Testis (tissue), 5 donors: ENCODE measurements at places on chromosomes 16 and 17. TPM values are rescaled to one million over a fixed set of nuclear protein-coding genes. Genes with fewer than 3 reads are reported as not detected.

DNA sequence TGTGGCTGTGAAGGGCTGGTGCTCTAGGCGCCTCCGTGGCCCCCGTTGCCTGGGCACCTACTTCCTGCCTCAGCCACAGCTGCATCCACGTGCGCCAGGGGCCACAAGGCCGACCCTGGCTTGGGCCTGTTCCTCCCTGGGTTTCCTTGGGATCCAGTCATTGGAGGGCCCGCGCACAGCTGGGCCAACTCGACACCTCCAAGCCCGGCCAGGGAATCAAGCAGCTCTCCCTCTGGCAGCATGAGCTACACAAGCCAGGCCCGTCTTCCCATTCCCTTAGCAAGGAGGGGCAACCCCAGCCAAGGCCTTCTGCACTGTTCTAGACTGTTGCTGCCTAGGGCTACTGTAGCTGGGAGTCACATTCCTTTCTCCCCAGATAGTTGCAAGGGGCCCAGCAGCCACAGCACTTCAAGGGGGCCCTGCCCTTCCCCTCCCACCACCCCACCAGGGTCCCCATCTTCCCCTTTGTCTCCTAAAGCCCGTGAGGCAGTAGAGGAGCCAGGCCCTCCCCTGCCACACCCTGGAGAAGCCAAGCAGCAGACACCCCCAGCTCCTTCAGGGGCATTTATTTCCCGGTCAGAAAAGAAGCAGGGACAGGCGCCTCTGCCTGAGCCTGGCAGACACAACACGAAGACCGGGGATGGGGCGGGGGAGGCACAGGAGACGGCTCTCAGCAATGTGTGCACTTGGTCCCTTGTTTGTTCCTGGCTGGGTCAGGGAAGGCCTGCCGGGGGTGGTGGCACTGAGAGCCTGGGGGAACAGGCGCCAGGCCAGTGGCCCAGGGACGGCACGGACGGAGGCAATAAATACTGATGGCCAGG lies 3.8 kb downstream of the ARHGDIA start:
- DNase-seq = peak; percentile 58

DNA sequence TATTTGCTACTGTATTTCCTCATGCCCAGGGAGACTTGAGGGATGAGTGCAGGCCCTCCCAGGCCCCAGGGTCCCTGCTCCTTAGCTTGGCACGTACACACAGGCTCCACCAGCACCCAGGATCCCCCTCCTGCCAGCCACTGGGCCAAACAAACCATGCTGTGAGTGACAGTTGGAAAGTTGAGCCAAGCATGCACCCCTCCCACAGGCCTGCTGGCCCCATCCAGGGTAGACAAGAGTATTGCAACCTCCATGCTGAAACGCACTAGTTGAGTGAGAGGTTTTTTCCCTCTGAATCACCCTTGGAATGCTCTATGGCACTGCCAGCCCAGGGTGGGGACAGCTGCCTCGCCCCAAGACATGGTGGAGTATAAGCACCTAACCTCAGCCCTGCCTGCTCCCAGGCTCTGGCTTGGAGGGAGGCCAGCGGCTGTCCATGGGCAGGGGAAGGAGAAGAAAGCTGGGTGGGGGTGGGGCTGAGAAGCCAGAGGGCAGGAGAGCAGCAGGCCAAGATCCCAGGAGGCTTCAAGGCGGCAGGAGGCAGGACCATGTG lies 49.6 kb downstream of the PITPNM3 start:
- DNase-seq = no peak

DNA sequence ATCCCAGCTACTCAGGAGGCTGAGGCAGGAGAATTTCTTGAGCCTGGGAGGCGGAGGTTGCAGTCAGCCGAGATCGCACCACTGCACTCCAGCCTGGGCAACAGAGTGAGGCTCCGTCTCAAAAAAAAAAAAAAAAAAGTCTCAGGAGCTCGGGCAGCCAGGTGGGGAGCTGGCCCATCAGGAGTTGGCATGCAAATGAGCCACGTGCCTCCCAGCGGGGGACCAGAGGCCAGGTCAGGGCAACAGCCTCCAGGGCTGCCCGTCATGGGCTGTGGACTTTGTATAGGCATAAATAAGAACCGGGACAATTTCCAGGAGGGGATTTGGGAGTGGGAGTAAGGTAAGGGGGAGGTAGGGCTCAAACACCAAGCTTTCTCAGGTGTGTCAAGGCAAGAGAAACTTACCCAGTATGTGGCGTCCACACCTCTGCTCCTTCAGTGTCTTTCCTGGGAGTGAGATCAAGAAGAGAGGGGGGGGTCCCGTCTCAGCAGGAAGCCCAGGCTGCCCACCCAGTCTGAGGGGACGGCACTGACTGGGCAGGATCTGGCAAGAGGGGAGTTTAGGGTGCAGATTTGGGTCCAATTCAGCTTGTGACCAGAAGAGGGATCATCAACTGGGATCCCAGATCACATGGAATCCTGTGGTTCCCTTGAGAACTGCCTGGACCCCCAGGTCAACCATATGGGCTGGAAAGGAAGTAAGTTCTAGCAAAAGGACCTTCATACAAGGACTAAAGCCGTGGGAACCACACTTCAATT lies 22.3 kb upstream of the G6PC1 start:
- no peak for DNase-seq

GRCh38 chr17:44960691-44961090 lies 7.4 kb downstream of the C1QL1 start:
- DNase-seq = no peak

- no peak for DNase-seq
Measured at GRCh38 chr16:29959293-29959692, 2.6 kb upstream of the TMEM219 start.

DNA sequence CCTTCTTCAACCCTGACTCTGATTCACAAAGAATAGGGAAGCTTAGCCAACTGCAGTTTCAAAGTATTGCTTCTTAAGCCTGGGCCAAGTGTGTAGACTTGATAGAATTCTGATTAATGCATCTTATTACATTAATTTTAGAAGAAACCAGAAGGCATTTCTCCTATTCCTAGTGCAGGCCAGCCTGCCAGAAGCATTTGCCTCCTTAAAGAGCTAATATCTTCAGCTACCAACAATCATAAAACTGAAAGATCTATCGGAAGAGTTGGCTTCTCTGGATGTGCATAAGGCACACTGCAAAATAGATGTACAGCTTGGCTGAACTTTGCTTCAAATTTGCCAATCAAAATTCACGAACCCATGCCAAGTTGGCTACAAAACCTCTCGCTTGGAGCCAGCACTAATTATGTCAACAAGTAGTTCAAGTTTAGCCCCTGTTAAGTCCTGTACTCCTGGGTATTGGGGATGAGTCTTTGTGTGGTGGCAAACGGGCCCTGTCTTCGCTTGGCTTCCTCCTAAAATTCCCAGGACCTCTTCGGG lies 717.8 kb downstream of the WWOX start:
- no peak for DNase-seq

DNA sequence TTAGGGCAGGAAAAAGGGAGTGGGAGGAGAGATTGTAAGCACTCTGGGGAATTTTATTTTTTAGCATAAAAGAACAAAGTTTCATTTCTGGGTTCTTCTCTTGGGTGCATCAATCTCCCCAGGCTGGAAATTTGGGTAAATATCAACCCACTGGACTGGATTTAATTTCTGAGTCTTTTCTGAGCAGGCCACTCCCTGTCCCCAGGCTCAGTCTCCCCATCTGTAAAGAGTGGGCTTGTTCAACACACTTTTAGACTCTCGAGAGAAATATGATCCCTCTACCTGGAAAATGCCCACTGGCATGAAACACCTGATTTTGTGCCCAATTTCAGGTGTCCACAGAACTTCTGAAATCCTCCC lies 617 bp upstream of the VTN start:
- no peak for DNase-seq

DNA sequence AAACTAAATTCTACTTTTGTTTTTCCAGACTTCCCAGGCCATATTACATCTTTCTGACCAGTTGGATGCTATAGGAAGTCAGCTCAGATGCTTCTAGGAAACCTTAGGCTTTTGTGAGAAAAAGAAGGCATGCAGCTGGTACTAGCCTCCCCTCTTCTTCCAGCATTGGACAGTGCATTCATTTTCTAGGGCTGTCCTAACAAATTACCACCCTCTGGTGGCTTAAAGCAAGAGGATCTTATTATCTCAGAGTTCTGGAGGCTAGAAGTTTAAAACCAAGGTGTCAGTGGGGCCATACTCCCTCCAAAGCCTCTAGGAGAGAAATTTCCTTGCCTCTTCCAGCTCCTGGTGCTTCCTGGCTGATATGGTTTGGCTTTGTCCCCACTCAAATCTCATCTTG lies 467.8 kb downstream of the SLC39A11 start:
- DNase-seq = no peak

- no peak for DNase-seq
Measured at GRCh38 chr17:45276031-45276430, 14.1 kb upstream of the SPATA32 start.

DNA sequence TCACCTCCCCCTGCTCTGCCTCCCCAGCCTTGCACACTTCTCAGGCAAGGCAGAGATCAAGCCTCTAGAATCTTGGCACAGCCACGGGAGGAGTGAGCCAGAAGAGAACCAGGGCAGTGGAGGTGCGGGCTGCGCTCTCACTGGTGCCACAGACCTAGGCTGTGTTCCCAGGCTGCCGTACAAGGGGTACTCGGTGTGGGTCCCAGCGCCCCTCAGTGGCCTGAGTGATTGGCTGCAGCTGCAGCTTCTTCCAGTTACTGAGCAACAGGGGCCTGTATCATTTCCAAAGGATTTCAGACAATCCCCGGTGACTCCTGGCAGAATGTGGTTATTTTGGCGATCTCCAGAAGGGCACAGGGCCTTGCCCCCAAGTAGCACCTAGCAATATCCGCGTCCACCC lies 1852.1 kb downstream of the TP53TG3F start:
- no peak for DNase-seq

- no peak for DNase-seq
Measured at GRCh38 chr17:19331134-19331533, 31.4 kb downstream of the B9D1 start.

DNA sequence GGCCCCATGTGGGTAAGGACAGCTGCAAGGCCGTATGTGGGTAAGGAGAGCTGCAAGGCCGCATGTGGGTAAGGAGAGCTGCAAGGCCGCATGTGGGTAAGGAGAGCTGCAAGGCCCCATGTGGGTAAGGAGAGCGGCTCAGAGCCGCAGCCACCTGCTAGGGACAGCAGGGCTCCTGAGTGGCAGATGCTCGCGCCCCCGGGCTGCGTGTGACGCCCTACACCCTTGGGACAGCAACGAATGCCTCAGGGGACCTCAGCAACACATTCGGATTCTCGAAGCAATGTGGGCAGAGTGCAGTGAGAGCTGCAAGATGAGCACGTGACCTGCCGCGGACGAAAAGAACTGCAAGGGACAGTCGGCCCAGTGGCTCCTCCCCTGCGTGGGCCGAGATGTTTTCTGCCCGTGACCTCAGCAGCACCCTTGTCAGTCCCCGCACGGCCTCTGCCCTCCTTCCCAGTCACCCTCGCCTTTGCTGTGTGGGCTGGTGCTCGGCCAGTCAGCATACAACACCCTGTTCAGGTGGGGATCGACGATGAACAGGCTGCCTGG lies 9.6 kb upstream of the SLC38A8 start:
- peak; percentile 59 for DNase-seq

Gene HOXB1
- total RNA-seq = not detected

Gene SDK2
- 36.9 TPM for total RNA-seq

Gene CRISPLD2
- 47.7 TPM for total RNA-seq

Gene TMC5
- 4.5 TPM for total RNA-seq

Gene EXOC3L1
- total RNA-seq = 9.0 TPM

Gene CYB5B
- total RNA-seq = 65.8 TPM
